ENCODE measurements at places on chromosomes 6 and 20. TPM values are rescaled to one million over a fixed set of nuclear protein-coding genes. Genes with fewer than 3 reads are reported as not detected.

Gene LAMA2
- total RNA-seq: 0.47 TPM

Gene TMEM200A
- 2.9 TPM for total RNA-seq

Gene AARS2
- 32.1 TPM for total RNA-seq

Gene PLAGL2
- 70.4 TPM for total RNA-seq

Gene JAG1
- 67.7 TPM for total RNA-seq

Gene LST1
- not detected for total RNA-seq

Gene LGSN
- total RNA-seq: not detected

Gene DOK5
- 4.1 TPM for total RNA-seq

Gene RIPOR3
- 0.44 TPM for total RNA-seq

Gene PRDM13
- 0.14 TPM for total RNA-seq

Gene BTNL2
- total RNA-seq: not detected

Gene MACROD2
- 6.4 TPM for total RNA-seq

Gene CEP57L1
- 19.8 TPM for total RNA-seq

Gene CMTR1
- total RNA-seq: 51.0 TPM

Gene MUCL3
- not detected for total RNA-seq

DNA sequence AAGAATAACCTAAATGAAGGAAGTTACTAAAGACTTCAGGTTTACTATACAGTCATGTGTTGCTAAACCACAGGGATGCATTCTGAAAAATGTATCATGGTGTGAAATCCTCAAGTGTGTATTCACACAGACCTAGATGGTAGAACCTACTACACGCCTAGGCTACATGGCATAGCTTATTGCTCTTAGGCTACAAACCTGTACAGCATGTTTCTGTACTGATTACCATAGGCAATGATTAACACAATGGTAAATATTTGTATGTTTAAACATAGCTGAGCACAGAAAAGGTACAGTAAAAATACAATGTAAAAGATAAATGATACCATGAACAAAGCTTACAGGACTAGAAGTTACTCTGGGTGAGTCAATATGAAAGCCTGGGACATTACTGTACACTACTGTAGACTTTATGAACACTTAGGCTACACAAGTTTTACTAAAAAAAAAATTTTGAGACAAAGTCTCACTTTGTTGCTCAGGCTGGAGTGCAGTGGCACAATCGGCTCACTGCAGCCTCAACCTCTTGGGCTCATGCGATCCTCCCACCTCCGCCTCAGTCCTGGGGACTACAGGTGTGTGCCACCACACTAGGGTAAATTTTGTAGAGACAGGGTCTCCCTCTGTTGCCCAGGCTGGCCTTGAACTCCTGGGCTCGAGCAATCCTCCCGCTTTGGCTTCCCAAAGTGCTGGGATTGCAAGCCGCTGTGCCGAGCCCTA lies 36.0 kb downstream of the ADNP start:
- no peak for DNase-seq

DNA sequence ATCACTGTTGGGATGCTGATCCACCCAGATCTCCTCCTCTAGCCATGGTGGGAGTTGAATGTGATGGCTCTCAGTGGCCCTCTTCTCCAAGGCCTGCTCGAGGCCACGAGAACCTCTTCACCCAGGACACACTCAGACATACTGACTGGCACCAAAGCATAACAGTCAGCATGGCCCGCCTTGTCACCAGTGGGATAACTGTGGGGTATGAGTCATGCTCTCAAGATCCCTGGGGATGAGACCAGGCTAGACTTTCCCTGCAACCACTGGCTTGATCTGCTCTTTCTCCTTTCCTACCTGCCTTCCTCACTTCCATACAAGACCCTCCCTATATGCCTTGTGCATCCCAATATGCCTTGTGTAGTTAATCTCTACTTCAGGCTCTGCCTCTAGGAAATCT lies 66.8 kb downstream of the RIN2 start:
- DNase-seq: no peak

- DNase-seq: peak; percentile 78
Measured at GRCh38 chr6:151390851-151391470, 398 bp downstream of the ZBTB2 start.

GRCh38 chr6:128605961-128606360 lies 85.6 kb upstream of the PTPRK start:
- DNase-seq: no peak

- no peak for DNase-seq
Measured at GRCh38 chr6:156601152-156602065, 175.8 kb upstream of the ARID1B start.

GRCh38 chr20:3128275-3128984 lies 31.2 kb downstream of the FASTKD5 start:
- no peak for DNase-seq

DNA sequence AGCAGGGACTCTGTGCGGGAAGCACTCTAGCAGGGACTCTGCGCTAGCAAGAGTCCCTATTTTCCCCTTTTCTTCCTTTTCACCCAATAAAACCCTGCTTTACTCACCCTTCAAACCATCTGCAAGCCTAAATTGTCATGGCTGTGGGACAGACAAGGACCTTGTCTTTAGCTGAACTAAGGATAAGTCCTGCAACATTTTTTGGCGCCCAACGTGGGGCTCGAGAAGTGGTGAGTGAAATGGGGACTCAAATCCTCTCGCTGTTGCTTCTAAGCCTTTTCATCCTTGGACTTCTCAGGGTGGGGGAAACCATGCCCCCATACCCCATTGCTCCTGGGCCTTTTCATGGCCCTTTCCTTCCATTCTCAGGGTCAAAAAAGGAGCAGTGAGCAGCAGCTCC lies 46.4 kb downstream of the IMPG1 start:
- DNase-seq: no peak

GRCh38 chr20:38212806-38213606 lies 47.5 kb downstream of the KIAA1755 start:
- no peak for DNase-seq

DNA sequence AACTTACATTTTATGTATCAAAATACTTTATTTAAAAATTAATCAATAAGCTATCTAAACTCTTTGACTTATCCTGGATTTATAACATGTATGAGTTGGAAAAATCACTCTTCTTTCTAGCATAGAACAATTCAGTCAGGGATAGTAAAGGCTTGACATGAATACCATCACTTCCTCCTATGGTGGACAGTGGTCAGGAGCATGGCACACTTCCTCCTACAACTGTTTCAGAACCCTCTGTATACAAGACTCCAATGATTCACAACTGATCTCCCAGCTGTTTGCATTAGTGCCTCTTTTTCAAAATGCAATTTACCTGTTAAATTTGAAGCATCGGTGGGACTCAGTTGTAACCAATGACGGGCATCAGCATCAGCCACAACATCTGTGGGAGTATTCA lies 129.7 kb downstream of the RALGAPA2 start:
- DNase-seq: no peak

GRCh38 chr6:404685-405423 lies 13.3 kb downstream of the IRF4 start:
- no peak for DNase-seq

DNA sequence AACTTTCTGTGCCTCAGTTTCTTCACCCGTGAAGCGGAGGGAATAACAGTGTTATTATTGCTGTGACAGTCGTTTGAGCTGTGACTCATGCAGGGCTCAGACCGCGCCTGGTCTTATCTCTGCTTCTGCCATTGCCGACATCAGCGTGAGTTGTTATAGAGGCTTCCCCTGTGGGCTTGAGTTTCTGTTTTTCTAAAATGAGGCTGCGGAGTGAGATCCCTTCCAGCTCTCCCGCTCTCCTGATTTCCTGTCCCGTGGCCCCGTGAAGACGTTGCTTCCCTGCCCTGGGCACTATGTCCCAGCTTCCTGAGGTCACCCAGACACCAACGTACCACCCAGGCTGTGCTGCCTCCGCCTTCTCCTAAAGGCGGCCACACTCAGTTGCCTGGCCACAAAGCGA lies 278.5 kb downstream of the BMP7 start:
- DNase-seq: no peak

- DNase-seq: no peak
Measured at GRCh38 chr6:31576897-31577578, 1.7 kb downstream of the TNF start.

DNA sequence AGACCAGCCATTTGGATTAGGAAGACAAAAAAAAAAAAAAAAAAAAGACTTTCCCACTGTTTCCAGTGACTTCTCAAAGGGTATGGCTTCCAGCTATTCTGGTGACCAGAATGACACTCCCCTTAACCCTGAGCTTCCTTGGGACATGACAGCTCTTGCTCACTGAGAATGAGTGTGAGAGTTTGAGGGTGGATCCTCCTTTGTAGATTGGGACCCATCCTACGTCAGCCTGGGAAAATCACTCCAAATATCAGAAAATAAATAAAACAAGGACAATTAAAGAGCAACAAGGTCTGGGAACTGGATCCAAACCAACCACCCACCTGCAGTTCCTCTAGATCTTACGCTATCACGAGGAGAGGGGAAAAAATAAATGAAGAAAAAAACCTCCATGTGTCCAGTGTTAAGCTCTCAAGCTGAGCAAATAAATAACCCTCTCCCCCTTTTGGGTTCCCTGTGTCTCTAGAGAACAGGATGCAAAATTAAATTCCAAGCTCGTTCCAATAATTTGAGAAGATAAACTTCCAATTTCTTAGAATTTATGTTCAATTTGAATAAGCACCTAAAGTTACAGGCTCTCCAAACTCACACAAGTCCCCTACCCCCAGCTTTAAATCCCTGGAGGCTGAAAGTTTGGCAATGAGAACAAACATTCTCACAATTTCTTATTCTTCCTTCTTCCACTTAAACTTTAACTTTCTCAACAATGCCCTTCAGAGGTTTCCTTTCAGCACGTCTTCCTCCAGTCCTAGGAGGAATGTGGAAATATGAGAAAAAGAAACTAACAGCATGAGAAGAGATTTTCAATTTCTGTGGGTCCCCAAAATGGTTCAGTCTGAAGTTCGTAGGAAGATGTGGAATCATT lies 170.2 kb downstream of the MTFR2 start:
- DNase-seq: no peak

DNA sequence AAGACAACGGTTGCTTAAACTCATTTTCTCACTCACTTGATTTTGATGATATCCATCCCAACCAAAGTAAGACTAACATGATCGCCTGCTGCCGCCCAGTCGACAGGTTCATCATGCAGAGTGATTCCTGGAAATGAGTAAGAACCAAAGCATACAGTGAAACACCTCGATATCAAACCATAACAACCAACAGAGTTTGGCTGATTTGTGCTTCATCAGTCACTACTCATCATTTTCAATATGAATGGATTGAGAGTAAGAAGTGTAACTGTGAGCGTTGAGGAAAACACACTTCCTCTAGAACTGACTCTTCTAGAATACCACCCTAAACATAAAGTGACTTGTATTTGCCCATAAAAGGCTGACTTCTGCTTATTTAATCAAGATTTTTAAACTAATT lies 29.2 kb upstream of the ALDH8A1 start:
- DNase-seq: no peak

- no peak for DNase-seq
Measured at GRCh38 chr6:142545147-142545546, 243.3 kb downstream of the ADGRG6 start.

DNA sequence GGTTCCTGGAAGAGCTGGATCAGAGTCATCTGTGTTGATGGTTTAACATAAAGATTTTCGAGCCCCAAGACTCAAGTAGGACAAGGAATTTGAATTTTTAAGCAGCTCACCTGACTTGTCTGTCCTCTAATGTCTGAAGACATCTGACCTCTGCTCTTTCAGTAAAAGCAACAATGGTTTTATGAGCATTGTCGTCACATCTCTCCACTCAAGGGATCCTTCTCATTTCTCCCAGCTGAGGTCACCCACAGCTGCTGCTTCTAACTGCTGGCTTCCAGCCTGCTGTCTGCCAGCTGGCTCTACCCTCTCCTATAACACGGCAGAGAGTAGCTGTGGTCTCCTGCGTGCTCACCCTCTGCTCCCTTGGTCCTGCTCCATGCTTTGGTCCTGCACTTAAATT lies 24.7 kb upstream of the HDAC2 start:
- DNase-seq: no peak

- no peak for DNase-seq
Measured at GRCh38 chr20:54195483-54196472, 12.1 kb upstream of the PFDN4 start.

GRCh38 chr6:14711056-14711703 lies 534.7 kb upstream of the JARID2 start:
- no peak for DNase-seq

GRCh38 chr6:107692351-107692750 lies 131.8 kb downstream of the SCML4 start:
- DNase-seq: no peak

- no peak for DNase-seq
Measured at GRCh38 chr20:13819885-13820645, 35.2 kb downstream of the NDUFAF5 start.

DNA sequence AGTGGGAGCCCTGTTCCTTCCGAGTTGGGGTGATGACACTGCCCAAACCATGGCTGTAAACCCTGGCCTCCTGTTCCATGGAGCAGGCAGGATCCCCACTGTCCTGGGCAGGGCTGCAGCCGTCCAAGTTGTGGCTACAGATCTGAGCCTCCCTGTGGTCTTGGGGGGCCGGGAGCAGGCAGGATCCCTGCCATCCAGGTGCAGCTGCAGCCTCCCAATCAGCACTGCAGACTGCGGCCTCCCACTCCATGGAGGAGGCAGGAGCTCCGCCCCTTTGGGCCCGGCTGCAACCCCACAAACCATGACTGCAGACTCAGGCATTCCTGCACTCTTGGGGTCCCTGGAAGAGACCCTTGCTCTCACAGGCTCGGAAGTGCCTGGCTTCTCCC lies 872.1 kb upstream of the GJE1 start:
- no peak for DNase-seq

DNA sequence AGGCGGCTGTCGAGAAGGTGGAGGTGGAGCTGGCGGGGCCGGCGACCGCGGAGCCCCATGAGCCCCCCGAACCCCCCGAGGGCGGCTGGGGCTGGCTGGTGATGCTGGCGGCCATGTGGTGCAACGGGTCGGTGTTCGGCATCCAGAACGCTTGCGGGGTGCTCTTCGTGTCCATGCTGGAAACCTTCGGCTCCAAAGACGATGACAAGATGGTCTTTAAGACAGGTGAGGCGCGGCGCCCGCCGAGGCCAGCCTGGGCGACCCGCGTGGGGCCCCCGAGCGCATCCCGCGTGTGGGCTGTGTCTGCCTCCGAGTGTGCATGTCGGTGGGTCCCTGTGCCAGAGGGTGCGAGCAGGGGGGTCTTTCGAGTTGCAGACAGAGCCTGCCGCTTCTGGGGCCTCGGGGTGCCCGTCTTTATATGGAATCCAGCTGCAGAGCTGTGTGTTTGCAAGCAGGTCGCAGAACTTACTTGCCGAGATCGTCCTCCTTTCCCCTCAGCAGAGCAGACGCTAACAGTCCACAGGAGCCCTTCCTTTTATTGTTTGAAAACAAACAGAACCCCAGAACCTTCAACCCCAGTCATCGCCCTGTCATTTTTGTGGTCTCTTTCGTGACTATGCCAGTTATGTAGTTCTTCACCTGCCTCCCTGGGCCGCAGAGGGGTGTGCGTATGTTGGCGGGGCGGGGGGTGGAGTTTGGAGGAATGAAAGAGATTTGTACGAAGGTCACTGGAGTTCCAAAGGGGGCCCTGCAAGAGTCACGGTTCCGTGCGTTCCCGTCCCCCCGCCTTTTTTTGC lies 766 bp downstream of the SLC16A10 start:
- DNase-seq: peak; percentile 9
